Stimulated activated CD8-positive, alpha-beta memory T cell treated with anti-CD3 and anti-CD28 coated beads, Interleukin-4, amount 100 ng/mL, for 1 hour (primary cell): ENCODE measurements at places on chromosomes 7 and 10.

- no peak for DNase-seq
These were observed 80.4 kb upstream of the ANLN start for GRCh38 chr7:36309301-36309700.

DNA sequence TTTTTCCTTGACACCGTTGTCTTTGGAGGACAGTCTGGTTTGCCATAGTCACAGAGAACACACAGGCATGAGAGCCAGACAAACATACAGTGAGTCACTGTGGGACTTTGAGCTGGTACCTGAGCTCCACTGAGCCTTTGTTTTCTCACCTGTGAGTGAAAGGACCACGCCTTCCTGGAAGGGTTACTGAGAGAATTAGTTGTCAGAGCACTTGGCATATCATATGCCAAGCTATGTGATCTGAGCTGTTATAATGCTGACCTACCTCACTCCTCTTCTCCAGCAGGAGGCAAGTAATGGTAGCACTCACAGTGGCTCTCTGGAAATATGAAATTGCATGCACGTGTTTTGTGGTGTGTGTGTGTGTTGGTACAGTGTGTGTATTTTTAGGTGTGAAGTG, 59.7 kb downstream of the CXCL12 start:
- DNase-seq = no peak

DNA sequence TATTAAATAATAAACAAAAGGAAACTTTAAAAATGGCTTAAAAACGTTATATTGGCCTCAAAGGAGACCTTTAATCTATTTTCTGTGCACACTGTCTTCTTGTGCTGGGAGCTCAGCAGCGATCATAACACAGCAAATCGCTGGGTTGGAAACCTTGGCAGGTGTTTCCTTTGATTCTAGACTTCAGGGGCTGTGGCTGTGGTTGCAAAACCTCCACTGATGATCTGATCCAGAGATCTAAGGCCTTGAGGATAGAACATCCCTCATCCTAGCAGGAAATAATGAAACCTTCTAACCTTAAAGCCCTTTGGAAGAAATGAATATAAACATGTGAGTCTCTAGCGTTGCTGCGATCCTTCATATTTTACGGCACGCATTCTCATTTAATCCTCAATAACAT, 29.8 kb downstream of the CDHR3 start:
- no peak for DNase-seq

DNA sequence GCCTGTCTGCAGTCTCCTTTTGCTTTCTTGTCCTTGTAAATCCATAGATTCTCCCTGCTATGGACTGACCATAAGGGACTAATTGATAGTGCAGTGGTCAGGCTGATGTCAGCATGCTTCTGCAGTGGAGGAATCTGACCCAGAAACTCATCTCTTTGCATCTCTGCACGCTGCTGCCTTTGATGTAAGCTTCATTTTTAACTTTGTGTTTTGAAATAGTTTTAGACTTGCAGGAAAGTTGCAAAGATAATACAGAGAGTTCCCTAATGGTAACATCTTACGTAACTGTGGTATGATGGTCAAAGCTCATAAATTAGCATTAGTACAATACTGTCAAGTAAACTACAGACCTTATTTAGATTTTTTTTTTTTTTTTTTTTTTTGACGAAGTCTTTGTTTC, 89.6 kb downstream of the GALNT17 start:
- no peak for DNase-seq

DNA sequence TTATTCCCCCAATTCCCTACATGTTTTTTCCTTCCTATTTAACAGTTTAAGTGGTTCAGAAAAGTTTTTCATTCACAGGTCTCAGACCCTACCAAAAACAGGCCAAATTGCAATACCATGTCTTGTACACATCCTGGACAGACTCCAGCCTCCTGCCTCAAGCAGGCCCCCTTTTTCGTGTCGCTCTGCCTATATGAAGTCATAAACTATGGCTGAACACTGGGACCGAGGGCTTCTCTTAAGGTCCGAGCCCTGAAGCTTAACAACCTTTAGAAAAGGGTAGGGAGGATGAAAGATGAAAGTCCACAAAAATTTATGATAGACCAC, 1.4 kb downstream of the FBXW4 start:
- no peak for DNase-seq

GRCh38 chr7:82745820-82746219, 302.2 kb upstream of the CACNA2D1 start:
- no peak for DNase-seq

DNA sequence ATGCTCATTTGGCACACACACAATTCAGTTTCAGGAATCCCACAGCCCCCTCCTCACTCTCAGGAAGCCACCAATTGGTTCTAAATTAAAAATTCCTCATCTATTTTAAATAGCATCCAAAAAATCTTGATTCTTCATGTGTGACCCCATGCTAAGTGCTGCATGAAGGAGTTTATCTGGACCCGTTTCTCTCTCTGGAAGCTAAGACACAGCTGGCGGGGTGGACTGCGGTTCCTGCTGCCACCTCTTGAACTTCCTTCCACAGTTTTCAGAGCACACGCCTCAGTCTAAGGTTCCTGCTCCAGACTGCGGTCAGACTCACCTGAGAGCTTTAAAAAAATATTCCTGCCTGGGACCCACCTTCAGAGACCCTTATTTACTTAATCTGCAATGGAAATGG, 34.5 kb downstream of the LYZL1 start:
- no peak for DNase-seq

DNA sequence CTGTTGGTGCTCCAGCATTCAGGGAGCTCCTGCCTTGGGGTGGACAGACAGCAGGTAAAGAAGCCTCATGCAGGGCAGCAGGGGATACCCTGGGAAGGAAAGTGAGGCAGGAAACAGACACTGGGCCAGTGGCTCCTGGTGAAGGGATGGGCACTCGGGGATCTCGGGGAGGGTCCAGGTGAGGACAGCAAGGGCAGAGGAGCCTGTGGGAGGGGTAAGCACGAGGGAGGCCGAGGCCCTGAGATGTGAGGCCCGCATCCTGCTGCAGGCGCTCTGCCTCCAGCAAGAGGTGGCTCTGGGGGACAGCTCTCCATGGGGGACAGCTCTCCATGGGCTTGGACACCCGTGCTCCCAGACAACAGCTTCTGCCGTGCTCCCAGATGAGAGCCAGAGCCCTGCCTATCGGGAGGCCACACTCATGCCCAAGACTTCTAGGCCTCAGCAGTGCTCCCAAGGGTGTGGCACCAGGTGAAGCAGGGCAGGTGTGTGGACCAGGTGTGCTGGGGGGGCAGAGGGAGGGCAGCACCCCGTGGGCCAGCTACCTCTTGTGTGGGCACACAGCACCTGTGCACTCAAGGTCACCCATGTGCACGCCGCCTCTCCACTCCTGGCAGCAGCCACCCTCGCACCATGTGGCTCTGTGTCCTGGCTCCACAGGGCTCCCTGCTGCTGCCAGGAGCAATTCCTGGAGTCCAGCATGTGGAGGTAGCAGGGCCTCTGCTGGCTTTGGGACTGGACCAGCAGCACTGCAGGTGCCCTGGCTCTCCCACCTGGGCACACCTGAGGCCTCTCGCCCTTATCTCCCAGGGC, 93.6 kb upstream of the INSIG1 start:
- DNase-seq = no peak

DNA sequence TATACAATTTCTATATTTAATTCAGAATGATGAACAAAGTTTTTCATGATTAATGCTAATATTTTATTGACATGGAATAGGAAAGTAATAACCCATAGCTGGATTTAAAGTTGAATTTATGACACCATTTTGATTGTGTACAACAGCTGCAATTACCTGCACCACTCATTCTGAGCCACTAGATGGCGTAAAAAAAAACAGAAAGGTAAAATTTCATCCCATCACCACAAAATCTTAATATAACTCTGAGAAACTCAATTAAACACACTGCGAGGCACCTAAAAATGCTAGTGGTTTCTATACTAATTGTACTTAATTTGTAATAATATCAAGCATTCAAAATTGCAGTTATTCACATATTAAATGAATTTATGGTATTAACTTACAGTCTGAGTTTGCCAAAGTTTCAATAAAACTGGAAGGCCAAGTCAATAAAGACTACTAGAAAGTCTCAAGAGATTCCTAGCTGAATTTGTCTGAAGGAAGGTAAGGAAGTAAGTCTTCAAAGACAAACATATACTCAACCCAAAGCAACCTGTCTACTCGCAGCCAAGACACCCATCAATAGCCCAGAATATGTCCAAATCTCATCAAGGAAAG, 182.5 kb downstream of the SKAP2 start:
- no peak for DNase-seq

- no peak for DNase-seq
These were observed 492 bp downstream of the COG5 start for GRCh38 chr7:107563081-107563774.

- no peak for DNase-seq
These were observed 14.8 kb downstream of the SAMD8 start for GRCh38 chr10:75126277-75126676.

DNA sequence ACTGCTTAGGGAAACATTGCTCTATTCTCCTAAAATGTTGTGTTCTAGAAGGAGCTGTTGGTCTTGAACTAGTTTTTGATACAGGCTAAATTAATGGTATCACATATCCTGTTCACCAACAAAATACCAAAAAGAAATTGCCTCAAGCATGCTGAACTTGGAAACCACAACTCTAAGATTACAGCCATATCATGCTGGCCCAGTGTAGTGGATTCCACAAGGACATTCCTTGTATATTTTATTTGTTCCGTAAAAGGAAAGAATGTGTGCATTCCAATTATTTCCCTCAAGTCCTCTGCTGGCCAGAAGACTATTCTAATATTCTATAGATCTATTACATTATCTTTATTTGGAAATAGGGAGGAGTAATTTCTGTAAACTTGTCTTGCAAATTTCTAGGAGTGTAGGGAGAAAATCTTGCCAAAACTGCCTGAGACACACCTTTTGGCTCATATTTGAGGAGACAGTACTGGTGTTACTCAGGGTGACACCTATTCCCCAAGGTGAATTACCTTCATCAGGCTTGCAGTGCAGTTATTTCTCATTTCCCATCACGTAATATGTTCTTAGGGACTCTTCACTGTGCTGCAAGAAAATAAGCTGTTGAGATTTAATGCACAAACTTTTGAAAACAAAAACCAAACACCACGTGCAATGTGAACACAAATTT, 1.9 kb upstream of the NEBL start:
- no peak for DNase-seq

DNA sequence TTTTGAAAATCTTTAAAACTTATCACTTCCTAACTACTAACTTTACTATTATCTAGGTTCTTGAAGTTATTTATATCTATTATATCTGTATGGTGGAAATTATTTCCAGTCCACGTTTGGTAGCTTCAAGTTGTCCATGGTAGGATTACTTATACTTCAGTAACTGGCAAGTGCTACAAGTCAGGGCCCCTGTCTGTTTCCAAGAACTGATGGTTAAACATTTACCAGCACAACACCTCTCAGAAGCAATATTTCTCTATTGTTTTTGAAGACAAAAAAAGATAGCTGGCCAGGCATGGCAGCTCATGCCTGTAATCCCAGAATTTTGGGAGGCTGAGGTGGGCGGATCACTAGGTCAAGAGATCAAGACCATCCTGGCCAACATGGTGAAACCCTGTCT, 240.4 kb upstream of the RHOBTB1 start:
- DNase-seq = no peak

GRCh38 chr10:129593953-129594352, 126.9 kb downstream of the MGMT start:
- DNase-seq = no peak

GRCh38 chr7:131148708-131149428, 178.8 kb upstream of the MKLN1 start:
- DNase-seq = no peak

GRCh38 chr10:59362959-59363381, 621 bp upstream of the FAM13C start:
- no peak for DNase-seq

- no peak for DNase-seq
These were observed 4.1 kb upstream of the TAS2R5 start for GRCh38 chr7:141785706-141786552.

DNA sequence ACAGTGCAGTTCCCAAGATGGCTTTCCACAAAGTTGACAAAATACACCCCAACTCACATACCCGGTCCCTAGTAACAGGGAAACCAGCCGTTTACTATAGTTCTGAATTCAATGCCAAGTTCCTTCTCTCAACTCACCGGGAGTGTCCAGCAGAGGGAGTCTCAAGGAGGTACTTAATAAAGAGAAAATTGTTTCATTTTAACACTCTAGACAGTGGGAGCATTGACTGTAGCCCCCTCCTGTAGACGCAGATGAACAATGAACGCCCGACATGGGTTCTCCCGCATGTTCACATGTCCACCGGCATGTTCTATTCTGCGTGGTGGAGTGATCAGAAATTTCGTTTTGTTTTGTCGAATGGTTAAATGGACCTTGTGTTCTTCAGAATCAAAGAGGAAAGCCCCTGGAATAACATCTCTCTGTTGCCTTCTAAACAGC, 1.9 kb downstream of the HIPK2 start:
- peak; percentile 31 for DNase-seq

DNA sequence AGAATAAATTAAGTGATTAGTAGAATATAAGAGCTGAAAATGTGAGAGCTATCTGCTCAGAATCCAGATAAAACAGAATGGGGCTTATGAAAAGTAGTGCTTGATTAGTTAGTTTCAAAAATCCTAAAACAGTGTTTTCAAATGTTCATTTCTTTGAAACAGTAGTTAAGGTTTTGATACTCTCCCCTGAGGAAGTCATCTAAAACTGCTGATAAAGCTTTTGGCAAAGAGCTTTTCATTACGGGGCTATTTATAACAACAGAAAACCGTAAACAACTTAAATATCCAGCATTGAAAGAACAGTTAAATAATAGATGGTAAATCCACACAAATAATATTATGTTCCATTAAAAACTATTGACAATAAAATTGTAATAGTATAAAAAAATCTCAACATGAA, 77.5 kb downstream of the NPSR1 start:
- DNase-seq = no peak

DNA sequence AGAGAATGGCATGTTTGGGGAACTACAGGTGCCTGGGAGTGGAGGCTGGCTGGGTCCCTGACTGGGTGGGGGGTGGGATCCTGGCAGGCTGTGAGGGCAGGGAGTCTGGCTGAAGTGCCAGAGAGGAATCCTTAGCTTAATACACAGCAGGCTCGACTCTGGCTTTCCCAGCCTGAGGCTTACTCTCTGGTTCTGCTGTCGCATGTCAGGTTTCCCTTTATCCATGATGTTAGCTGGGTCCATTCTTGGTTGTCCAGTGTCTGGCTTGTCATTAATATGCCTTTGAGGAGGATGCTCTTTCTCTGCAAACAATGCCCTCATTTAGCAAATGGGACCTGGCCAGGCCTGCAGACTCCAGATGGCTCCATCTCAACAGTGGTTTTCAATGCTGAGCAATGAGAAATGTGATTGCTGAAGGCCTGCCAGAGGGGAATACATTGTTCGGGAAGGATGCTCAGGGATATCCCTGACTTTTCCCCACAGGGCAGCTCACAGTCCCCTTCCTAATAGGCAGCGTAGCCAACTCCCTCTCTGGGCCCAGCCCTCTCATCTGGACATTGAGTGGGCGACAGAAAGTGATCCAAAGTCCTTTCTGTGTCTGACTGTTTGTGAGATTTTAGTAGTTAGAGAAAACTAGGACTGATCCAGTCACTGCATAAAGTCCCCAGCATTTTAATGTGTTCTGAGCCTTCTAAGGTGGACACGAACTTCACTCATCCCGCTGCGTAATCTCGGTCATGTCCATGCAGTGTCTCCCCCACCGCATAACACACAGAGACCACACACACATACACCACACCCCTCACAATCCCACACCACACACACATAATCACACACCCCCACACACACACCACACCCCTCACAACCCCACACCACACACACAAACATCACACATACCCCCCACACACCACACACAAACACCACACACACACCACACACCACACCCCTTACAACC, 124.9 kb downstream of the ANLN start:
- DNase-seq = no peak

- DNase-seq = no peak
These were observed 162.9 kb downstream of the GRK5 start for GRCh38 chr10:119370111-119370741.

- no peak for DNase-seq
These were observed 177.7 kb downstream of the CUX1 start for GRCh38 chr7:101995121-101995520.
